ENCODE measurements at places on chromosomes 13 and 19. TPM values are rescaled to one million over a fixed set of nuclear protein-coding genes. Genes with fewer than 3 reads are reported as not detected.

DNA sequence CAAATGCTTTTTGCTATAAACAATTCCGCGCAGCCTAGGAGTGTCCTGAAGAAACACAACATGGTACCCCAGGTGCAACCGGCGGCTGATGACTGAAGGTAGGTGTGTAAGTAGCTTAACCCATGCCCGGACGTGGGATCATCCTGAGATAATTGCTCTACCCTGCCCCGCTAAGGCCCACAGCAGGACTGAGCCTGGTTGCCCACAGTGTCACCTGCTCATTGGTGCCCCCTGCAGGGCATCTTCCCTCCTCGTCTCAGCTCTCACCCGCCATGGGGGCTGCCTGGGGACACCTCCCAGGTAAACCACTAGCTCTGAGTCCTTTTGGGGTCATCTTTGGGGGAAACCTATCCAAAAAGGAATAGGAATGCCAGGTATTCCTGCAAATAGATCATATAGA, 22.3 kb downstream of the TMEM161A start:
- no peak for DNase-seq

- no peak for DNase-seq
These were observed 11.7 kb downstream of the BCKDHA start for GRCh38 chr19:41409288-41409687.

The SEMA6B gene
- total RNA-seq = 18.7 TPM

DNA sequence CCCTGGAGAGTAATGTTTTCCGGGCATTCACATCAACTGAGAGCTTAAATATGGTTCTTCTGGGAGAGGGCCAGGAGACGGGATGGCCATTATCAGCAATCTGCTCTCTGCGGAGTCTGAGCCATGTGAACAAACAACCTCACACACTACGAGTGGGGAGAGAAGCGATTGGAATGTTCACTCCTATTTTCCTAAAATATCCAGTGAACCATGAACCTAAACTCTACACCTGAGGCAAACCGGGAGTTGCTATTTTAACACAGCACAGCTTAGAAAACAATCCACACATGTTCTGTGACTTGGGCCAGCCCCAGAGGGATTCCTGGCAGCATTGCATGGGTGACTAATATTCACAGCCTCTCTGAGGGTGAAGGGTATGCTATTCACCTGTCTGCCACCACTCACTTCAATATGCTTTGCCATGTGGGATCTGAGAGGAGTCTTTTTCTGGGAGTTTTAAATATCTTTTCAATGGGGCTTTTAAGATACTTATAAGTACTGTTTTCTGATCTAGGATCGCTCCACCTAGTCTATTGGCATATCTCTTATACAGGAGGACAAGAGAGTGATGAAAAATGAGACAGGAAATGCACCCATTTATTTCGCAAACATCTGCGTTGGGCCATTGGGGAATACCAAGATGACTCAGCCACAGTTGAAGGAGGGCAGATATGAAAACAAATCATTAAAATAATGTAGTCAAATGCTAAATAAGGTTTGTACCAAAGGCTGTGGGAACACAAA, 72.6 kb upstream of the SERP2 start:
- no peak for DNase-seq

The PLK5 gene
- not detected for total RNA-seq

DNA sequence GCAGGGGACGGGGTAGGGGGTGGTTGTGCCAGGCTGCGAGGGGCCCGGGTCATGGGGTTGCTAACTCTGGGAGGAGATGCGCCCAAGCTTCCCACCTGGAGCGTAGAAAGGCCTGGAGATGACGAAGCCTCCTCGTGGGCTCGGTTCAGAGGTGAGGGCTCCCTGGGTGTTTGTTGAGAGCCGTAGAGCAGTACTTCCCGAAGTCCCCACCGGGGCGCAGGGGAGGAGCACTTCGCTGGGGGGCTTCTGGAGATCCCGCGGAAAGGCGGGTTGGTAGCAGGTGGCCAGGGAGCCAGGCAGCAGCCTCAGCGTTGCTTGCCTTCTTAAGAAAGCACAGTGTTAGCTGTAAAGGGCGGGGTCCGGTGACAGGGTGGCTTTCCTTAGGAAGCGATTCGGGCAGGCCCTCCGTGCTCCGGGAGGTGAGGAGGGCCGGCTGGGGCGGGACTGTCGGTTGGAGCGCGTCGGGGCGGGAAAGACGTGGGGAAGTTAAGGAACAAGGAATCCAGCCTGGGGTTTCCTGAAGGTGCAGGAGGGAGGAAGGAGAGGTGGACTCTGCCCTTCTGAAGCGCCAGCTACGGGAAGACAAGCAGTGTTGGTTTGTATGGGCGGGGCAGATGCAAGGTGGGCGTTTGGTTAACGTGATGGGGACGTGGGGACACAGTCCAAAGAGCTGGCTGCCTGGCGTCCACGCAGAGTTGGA, 3.3 kb downstream of the VSTM2B start:
- DNase-seq = no peak

DNA sequence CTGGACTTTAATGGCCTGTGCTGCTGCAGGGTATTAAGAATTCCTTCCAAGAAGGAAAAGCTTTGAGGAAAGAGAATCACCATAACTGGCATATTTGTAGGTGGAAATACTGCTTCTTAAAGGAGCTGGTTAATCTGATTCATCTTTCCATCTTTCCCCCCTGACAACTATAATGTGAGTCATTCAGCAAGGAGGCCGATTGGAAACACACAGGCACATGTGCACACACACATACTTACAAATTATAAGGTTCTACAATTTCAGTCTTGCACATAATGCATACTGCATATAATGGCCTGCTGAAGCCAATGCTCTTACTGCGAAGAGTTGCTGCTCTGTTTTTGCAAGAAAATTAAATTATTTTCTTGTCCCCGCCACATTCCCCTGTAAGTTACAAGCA, 78.8 kb upstream of the TPP2 start:
- no peak for DNase-seq

DNA sequence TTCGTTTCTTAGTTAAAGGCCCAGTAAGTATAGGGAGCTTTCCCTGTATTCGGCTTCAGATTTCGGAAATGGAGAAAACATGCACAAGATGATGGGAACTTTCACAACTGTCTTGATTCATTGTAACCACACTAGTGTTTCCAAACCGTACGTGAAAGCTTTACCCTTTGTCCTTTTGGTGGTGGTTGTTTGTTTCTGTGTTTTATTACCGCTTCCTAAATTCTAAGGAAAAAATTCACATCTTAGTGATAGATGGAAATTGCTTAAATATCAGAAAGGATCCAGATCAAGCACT, 504 bp upstream of the VWA8 start:
- DNase-seq = no peak

DNA sequence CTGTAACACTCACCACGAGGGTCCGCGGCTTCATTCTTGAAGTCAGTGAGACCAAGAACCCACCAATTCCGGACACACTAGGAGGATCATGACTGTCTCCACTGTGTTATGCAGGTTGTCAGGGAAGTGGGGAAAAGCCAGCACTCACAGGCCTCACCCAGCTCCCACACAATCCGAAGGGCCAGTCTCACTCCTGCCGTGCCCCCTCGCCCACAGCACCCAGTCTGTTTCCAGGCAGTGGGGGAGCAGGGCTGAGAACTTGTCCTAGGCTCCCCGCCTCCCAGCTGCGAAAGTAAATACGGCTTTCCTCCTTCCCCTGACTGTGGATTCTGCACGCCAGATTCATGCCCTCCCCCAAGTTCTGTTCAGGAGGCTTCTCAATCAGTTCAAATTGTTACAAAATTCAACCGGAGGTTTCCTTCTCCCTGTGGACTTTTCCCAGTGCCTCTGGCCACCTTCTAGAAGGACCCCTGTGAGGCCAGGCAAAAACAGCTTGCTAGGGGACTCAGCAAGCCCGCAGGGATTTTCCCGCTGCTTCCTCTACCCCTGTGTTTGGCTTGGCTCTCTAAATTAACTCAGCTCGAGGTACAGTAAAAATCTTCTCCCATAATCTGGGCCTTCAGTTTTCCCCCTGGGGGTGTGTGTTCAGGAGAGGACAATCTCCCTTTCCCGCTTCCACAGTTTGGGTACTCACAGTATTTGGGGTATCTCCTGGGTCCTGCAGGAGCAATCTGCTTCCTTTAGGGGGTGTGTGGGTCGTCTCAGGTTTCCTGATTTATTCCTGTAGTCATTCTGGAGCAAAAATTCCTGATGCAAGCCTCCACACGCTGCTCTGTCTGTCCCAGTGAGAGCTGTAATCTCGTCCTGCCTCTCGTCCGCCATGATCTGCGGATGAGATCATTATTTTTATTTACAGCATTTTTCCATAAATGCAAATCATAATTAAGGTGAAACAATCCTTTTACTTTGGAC, 899.8 kb downstream of the GPC5 start:
- DNase-seq = no peak

DNA sequence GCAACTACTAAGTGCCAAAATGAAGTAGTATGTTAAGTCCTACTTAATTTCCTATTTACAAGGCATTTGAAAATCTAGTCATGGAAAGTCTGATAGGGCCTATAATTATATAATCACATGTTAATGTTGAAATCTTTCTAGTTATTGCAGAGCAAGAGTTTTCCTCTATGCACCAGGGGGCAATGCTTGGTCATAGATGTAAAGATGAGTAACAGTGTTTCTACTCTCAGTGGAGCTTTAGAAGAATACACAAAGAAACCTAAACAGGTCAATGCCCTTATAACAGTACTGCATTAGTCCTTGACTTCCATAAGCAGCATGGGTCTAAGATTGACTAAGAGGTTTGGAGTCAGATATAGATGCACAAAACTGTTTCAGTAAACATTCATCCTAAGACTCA, 218.7 kb downstream of the KCTD12 start:
- DNase-seq = no peak

DNA sequence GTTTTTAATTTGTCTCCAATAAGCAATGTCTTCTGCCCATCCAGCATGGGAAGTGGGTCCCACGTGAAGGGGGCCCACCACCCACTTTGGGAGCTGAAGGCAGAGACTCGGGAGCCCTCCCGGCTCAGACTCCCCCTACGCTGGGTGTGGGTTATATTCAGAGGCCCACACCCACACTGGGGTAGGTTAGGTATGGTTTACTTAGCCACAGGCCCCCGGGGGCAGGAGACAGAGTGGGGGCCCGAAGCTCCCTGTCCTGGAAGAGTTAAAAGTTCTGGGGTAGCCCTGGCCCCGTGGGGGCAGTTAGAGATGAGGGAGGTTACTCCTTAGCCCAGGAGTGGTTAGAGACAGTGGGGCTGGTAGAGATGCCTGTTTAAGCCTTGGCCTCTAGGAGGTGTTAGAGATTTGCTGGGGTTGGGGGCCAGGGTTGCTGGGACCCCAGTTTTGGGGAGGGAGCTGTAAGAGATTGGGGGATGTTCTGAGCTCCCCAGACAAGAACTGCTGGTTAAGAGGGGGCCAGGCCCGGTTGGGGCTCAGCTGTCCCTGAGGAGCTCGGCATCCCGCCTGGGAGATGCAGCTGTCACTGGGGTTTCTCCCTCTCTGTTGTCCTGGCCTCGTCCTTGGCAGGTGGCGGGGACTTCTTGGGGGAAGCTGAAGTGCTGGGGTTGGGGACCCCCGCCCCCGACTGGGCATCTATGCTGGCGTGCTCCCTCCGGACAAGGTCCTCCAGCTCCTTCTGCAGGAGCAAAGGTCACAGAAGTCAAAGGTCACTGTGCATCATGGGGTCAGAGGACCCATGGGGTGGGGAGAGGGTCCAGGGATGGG, 712 bp upstream of the RINL start:
- DNase-seq = no peak

DNA sequence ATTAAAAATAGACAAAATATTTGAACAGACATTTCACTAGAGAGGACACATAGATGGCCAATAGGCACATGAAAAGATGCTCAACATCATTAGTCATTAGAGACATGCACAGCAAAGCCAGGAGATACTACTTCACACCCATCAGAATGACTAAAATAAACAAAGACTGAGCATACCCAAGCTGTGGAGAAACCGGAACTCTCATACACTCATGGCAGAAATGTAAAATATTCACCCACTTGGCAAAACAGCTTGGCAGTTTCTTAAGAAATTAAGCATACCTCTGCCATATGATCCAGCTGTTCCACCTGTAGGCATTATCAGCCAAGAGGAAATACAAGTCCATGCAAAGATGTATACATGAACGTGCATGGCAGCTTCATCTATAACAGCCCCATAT, 213.4 kb downstream of the TSHZ3 start:
- no peak for DNase-seq

- no peak for DNase-seq
These were observed 2.5 kb downstream of the PALM start for GRCh38 chr19:711254-711653.

DNA sequence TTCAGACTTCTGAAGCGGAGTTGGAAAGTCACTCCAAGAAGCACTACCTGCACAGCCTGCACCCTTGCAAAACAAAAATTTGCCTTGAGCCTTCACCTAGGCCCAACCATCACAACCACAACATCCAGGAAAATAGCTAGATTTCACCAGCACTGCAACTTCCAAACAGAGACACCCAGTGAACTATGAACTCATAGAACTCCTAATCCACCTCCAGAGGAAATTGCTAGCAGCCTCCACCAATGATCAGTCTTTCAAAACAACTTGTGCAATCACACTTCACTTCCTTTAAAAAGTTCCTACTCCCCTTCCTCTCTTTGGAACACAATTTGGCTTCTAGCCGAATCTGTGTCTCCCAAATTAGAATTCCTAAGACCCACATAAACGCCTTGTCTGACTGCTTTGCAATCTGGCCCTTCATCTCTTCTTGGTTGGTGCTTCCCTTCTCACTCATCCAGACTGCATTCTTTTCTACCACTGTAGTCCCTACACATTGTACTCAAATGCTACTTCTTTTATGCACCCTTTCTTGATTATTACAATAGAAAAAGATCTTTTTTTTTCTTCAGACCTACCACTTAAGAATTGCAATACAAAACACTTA, 489.2 kb upstream of the ARGLU1 start:
- DNase-seq = no peak

DNA sequence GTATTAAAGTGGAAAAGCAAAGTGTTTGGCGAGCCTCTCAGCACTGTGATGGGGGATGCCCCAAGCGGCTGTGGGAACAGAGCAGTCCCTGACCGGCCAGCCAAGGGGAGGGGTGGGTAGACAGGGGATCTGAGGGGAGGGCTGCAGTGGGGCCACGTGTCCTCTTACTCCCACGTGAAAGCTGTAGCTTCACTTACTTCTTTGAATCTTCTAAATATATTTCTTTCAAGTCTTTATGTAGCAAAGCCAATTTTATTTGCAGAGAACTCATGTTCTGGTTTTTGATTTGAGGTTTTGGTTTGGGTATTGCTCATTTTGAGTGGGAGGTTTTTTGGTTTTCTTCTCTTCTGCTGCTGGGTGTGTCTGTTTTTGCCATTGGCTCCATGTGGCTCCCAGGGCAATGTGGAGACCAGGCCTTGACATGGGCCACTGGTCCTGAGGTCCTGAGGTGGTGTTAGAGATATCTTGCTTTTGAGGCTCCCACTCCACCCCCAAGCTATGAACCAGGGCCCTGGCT, 17.7 kb upstream of the OVOL3 start:
- no peak for DNase-seq

GRCh38 chr19:6632002-6632621, 37.8 kb downstream of the TNFSF14 start:
- DNase-seq = no peak
